ENCODE measurements at places on chromosomes 6 and 20.

GRCh38 chr6:122222761-122223160 lies 176.7 kb upstream of the HSF2 start:
- no peak for DNase-seq

DNA sequence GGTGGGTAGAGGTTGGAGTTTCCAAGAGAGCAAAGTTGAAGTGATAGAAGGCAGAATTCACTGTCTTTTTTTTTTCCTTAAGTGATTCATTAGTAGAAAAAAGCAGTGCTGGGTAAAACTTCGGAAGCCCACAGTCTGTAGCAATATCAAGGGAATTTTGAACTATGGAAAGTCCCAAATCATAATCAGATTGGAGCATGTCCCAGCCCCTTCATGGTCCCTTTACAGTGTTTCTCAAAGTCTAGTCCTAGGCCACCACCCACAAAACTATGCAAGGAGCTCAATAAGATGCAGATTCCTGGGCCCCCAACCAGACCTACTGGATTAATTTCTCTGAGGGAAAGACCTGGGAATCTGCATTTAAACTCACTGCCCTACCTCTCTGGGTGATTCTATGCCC lies 22.6 kb downstream of the NEDD9 start:
- no peak for DNase-seq

GRCh38 chr6:161395716-161396231 lies 121.9 kb upstream of the AGPAT4 start:
- DNase-seq = no peak

DNA sequence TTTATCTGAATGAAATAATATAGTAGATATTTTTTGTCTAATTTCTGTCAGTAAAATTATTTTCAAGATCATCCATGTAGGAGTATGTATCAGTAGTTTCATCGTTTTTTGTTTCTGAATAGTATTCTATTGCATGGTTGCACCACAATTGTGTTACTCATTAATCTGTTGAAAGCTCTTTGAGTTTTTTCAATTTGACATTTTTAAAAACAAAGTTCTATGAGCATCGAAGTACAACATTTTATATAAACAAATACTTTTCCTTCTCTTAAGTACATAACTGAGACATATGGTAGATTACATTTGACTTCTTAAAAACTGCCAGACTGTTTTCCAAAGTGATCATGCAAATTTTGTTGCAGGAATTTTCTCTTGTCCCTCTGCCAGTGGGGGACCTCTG lies 1113.1 kb upstream of the CITED2 start:
- DNase-seq = no peak

DNA sequence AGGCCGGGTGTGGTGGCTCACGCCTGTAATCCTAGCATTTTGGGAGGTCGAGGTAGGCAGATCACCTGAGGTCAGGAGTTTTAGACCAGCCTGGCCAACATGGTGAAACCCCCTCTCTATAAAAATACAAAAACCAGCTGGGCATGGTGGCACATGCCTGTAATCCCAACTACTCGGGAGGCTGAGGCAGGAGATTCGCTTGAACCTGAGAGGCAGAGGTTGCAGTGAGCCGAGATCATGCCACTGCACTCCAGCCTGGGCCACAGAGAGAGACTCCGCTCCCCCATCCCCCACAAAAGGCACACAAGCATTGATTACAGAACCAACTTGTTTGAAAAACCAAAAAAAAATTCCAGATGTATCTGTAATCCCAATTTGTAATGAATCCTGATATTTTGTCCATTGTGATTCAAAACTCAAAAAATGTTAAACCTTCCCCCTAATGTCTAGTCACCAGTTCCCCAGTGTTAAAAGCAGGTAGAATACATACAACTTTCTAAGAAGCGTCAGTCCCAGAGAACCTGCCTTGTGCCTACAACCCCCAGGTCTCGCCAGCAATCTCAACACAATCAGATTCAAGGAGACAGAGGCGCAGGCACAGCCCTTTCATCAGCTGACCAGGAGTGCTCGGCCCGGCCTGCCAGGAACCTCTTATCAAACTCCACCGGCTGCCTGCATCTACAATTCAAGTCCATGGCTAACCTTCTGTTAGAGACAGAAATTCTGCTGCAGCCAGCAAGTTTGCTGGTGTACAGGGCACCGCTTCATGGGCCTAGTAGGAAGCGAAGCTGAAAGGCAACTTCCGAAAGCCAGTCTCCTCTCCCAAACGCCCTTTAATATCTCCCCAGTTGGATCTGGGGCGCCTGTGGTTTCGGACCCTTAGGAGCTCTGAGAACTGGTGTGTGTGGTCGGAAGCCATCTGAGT lies 2.1 kb downstream of the EZR start:
- DNase-seq = no peak

DNA sequence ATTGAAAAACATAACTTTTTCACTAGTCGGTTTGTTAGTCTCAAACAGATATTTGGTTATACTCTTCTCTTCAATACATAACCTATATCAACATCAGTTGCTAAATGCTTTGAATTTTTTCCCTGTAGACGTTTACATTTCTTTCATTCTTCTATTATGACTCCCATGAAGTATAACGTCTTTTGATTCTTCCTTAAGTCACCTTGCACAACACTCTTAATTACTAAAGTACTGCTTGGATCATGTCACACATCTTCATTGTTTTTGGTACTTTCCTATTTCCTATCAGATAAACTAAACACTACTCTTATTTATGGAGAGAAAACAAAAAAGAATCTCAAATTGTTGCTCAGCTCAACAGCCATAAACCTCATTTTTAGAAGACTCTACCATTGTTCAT lies 23.0 kb upstream of the BMP5 start:
- DNase-seq = no peak
